ENCODE measurements at places on chromosomes 13 and 19. TPM values are rescaled to one million over a fixed set of nuclear protein-coding genes. Genes with fewer than 3 reads are reported as not detected.
A peak's percentile ranks its signal among the peaks of the same experiment; 100 is the strongest.

PSPC1 gene
- 37.5 TPM for polyA plus RNA-seq

DNA sequence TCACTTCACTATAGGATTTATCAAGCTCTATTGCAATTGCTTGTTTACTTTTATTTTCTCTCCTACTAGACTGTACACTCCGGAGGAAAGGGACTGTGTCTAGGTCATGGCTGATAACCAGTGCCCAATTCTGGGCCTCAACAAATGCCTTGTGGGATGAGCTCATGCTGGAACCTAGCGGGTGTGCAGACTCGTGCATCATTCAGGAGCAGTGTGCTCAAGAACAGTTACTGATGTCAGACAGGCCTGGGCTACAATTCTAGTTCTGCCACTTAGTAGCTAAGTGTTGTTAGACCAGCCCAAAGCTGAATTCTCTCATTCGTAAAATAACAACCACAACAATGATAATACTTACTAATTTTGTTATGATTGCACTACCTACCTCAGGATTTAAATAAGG lies 95.4 kb downstream of the CYSLTR2 start:
- DNase-seq = no peak

GRCh38 chr19:34480971-34481841 lies at the start of gene WTIP:
WTIP (plus strand) TSS chr19:34481758; CDS start chr19:34481975, 217 bp downstream.
- DNase-seq = peak; percentile 21

GRCh38 chr13:46560778-46561177 lies 7.8 kb downstream of the LRCH1 start:
- DNase-seq = no peak

- no peak for DNase-seq
These were observed 748 bp downstream of the LHFPL6 start for GRCh38 chr13:39602277-39602613.

ADGRE2 gene
- 4.1 TPM for polyA plus RNA-seq

- DNase-seq = no peak
These were observed 26.2 kb upstream of the LRCH1 start for GRCh38 chr13:46526740-46527139.

DNA sequence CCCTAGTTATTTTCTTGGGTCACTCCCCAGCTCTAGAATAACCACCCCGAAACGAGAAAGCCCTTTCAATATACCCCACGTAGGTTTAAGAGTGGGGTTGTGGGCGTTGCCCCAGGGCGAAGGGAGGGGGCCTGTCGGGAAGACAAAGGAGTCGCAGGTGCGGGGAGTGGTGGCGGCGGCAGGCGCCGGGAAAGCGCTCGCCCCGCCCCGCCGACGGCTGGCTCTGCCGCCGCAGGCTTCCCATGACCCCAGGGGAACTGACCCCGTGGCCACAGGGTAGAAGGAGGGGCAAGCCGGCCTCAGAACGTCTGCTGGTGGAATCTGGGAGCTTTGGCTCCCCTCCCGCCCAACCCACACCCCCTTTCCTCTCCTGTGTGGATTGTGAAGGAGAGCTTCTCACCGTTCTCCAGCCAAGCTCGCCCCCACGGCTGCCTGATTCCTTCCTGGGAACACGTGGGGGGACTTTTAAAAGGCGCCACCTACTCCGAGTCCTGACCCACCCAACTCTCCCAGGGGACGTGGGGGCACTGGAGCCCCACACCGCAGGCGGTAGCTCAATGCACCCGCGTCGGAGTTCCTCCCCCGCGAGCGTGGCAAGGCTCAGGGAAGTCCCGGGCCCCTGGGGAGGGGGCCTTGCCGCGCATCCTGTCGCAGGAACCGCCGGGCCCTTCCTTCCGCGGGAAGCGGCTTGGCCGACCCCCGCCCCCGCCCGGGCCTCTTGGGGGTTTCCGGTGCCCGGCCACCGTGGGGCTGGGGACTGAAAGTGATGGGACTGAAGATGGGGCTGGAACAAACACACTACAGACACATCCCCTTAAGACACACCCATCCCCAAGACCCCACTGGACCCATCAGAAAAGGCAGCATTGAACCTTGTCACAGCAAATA lies 5.5 kb downstream of the IER2 start:
- DNase-seq = no peak

- no peak for DNase-seq
These were observed 390.4 kb downstream of the KLF5 start for GRCh38 chr13:73449252-73449651.

DNA sequence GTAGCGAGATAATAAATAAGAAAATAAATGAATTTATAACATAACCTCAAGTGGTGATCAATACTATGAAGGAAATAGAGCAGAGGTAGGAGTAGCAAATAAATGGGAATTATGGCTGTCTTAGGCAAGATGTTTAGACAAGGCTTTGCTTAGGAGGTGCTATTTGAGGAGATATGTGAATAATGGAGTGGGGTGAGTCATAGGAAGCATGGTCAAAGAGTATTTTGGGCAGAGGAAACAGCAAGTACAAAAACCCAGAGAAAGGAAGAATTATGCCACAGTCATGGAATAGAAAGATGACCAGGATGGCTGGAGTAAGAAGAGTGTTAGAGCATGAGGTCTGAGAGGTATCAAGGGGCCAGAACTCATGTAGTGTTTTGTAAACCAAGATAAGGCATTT lies 33.6 kb upstream of the LPAR6 start:
- DNase-seq = no peak

GAPDHS gene
- not detected for polyA plus RNA-seq

TFDP1 gene
- polyA plus RNA-seq = 135 TPM

CYSLTR2 gene
- polyA plus RNA-seq = not detected

PROZ gene
- not detected for polyA plus RNA-seq

DNA sequence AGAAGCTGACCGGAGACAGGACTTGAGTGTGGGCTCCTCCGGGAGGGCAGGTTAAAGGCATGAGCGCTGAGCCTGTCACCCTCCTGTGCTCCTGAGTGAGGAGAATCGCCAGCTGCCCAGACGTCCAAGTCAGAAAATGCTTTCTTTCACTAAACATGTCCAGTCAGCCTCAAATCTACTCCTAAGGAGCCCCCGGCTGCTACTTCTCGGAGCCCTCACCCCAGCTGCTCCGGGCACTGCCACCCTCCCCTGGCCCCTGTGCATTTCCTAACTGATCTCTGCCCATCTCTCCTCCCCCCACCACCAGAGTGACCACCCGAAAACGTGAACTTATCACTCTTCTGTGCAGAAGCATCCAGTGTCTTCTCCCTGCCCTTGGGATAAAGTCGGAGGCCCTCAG lies 277.5 kb upstream of the SOX1 start:
- DNase-seq = no peak

C19orf25 gene
- 24.9 TPM for polyA plus RNA-seq

GSX1 gene
- not detected for polyA plus RNA-seq

FBXL12 gene
- 18.2 TPM for polyA plus RNA-seq

- DNase-seq = no peak
These were observed 1.3 kb upstream of the EDNRB start for GRCh38 chr13:77919921-77920294.

DNA sequence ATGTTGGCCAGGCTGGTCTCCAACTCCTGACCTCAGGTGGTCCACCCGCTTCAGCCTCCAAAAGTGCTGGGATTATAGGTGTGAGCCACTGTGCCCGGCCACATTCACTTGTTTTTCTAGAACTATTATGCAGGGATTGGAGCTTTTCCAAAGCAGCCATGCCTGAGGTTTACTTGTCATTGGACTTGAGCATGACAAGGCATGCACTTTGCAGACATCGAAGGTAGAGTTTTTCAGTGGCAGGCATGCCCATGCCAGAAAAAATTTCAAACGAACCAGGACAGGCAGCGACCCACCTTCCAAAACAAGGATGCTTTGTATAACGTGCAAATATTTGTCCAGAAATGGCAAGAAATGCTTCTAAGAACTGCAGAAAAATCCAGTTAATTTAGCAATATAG lies 17.7 kb downstream of the PNMA8A start:
- DNase-seq = peak; percentile 83

- no peak for DNase-seq
These were observed 2.0 kb upstream of the LENG9 start for GRCh38 chr19:54465426-54466109.

- DNase-seq = no peak
These were observed 12.4 kb upstream of the NEK5 start for GRCh38 chr13:52141299-52141698.

ZNF468 gene
- polyA plus RNA-seq = 12.4 TPM
